ENCODE measurements at places on chromosomes 3 and 15. TPM values are rescaled to one million over a fixed set of nuclear protein-coding genes. Genes with fewer than 3 reads are reported as not detected.

GRCh38 chr15:50059883-50060282, 59.1 kb downstream of the ATP8B4 start:
- peak; percentile 49 for DNase-seq

DNA sequence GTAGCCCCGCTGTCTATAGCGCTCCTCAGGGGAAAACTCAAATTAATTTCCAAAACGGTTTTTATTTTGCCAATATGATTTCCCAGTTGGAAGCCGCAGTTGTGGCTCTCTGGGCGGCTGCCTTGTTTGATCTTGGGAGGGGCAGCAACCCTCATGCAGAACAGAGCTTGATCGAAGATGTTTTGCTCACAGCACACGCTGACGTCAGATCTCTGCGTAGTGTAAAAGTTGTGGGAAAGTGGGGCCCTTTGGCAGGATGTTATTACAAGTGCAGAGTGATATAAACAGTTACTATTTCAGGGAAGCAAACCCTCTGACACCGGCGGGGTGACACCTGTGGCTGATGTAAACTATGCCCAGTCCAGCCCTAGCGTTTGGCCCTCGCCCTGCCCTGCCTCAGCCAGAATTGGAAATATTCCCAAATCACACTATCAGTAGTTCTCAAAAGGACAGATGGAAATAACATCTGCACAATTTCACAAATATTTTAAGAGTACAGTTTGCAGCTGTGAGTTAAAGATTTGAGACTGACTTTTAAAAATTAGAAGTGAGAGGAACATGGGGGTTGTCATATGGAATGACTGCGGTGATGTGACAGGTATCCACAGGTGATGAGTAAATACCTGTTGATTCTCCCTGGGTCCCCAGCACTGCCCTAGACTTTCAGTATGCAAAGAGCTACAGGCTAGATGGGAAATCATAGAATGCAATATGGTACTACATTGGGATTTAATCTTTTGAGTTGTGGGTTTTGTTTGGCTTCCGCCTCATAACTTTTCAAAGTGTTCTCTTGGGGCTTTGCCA, 1.7 kb downstream of the SYNM start:
- peak; percentile 44 for DNase-seq

GRCh38 chr3:166471074-166471767, 634.0 kb upstream of the BCHE start:
- no peak for DNase-seq

DNA sequence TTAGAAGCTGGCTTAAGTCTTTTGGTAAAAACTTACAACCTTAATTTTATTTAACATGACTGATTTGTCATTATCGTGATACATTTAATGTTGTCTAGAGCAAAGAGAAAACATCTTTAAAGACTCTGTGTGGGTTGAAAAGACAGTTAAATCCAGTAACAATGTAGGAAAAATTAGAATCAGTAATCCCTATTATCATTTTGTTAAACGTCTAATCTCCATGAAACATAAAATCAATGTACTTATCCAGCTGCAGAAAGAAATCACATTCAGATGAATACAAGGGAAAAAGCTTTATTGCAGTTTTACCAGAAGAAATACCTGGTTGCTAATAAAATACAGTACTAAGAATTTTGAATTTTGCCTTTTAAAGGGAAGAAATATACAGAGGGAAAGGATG, 21.2 kb upstream of the SETMAR start:
- DNase-seq, result no peak

Gene PDIA3
- total RNA-seq, result 652 TPM

Gene CLDN11
- 37.5 TPM for total RNA-seq
